ENCODE measurements at places on chromosomes 11 and 22.
A peak's percentile ranks its signal among the peaks of the same experiment; 100 is the strongest.

DNA sequence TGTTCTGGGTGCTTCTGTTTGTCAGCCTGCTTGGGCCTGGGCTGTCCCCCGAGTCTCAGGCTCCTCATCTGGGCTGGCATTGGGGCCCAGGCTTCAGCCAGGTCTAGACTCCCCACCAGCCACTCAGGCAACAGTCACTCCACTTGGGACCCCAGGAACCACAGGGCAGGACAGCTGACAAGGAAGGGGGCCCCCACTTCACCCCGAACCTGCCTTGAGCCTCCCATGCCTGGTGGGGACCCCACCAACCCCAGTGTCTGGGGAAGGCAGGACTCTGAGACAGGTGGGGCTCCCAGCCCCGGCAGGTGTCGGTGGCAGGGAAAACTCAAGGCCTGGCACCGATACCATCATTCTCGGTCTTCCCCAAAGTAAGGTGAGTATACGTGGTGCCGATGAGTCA is 11.7 kb upstream of the LTO1 start:
- DNase-seq = no peak

DNA sequence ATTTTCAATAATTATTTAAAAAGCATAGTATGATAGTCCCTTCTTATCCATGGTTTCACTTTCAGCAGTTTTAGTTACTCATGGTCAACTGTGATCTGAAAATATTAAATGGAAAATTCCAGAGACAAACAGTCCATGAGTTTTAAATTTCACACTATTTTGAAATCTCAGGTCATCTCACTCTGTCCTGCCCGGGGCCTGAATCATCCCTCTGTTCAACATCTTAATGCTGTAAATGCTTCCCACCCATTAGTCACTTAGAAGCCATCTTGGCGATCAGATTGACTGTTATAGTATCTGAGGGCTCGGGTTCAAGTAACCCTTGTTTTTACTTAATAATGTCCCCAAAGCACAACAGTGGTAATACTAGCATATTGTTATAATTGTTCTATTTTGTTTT is 1509.3 kb downstream of the FAM181B start:
- peak; percentile 74 for DNase-seq

DNA sequence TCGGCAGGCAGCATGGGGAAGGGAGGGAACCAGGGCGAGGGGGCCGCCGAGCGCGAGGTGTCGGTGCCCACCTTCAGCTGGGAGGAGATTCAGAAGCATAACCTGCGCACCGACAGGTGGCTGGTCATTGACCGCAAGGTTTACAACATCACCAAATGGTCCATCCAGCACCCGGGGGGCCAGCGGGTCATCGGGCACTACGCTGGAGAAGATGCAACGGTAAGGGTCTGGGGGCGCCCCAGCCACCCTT is 204 bp downstream of the FADS2 start:
- DNase-seq = no peak

DNA sequence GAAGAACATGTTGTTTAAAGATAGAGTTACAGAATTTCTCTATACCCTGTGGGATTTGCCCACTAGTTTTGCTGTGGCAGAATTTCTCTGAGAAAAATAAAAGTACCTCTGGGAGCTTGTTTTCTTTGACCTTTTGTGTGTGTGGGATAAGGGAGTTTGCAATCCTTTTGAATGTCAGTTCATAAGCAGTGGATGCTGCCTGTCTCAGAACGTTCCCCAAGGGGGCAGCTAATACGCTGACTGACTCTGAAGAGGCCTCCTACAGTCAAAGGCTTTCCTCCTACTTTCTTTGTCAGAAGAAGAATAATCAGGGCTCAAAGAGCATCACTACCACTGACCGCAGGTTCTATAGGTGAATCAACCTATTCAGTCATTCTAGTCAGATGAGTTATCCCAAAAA is 140.6 kb downstream of the AASDHPPT start:
- no peak for DNase-seq

- no peak for DNase-seq
Measured at GRCh38 chr11:69818231-69818602, 999 bp downstream of the FGF3 start.

DNA sequence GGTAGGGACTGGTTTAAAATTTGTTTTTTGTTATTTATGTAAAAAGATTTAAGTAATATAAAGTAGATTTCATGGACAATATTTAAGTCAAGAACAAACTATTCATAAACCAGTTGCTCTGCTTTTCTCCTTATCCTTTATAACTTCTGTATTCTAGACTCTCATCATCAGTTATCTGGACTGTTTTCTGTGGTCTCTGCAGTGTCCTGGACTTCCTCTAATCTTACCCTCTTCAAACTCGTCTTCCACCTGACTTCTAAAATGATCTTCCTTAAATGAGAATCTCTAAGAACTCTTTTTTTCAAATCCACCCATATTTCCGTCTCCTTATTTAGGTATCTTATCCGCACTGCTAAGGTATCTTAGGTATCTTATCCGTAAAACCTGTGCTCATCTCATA is 8.1 kb downstream of the RRM1 start:
- no peak for DNase-seq

DNA sequence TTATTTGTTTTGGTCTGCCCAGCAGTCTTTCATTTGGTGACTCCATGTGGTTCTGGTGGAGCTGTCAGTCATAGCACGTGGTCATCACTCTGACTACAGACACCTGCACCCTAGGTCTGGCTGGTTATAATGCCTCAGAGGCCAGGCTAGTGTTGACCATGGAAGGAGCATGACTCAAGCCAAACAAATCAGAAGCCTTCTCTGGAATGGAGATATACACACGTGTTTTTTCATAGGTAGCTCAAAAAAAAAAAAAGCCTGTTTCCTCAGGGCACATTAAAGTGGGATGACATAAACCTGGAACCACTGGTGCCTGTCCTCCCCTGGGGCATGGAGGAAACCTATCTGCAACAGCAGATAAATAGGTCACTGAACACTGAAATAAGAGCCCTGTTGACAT is 8.1 kb upstream of the PLAAT3 start:
- no peak for DNase-seq

DNA sequence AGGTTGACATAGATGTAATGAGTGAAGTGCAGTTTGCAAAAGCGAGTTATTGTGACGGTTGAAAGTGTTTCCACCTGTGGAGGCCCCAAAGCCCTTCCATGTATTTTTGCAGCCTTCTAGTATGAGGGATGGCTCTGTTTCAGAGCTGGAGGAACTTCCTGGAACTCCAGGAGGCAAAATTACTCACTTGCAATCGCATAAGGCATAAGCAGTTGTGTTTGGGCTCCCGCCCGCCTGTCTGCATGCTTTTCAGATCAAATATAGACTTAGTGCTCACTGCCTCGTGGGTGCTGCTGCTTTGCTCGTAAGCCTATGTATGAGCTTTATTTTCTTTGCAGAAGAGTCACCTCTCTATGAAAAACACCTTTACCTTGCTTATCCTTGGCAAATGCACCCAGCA is 146.8 kb upstream of the LARGE1 start:
- DNase-seq = no peak

GRCh38 chr11:74682731-74683278 is 48.4 kb downstream of the CHRDL2 start:
- DNase-seq = no peak

GRCh38 chr11:45930031-45930794 is 7.8 kb downstream of the LARGE2 start:
- DNase-seq = no peak

- no peak for DNase-seq
Measured at GRCh38 chr11:133476570-133477250, 55.6 kb downstream of the OPCML start.

- no peak for DNase-seq
Measured at GRCh38 chr22:17217179-17217578, 2.1 kb downstream of the ADA2 start.

DNA sequence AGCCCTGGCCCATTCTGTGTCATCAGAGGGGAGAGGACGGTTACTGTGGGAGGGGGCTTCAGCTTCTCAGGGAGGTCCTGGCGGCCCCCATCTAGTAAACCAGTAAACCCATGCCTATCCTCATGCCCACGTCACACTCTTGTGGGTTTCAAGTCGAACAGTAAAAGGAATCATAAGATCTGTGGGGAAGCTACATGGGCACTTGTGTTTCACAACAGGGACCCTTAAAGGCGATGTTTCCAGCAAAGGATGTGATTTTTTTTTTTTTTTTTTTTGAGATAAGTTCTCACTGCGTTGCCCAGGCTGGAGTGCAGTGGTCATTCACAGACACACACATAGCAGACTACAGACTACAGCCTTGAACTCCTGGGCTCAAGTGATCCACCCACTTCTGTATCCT is 9.2 kb upstream of the PARVG start:
- DNase-seq = no peak

DNA sequence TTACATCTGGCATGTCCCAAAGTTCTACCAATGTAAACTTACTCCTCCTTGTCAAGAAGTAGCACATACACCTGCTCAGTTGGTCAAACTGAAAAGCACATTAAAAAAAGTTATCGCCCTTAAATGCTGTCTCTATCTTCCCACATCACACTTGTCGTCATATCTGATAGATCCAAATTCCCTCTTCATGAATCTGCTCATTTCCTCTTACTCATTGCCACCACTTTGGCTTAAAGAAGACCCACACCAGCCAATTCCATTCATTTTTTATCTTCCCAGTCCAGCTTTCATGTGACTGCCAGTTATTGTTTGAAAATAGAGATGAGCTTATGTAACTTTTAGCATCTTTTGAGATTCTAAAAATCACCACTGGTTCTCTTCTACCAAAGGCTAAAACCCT is 305.9 kb upstream of the MTNR1B start:
- peak; percentile 26 for DNase-seq

DNA sequence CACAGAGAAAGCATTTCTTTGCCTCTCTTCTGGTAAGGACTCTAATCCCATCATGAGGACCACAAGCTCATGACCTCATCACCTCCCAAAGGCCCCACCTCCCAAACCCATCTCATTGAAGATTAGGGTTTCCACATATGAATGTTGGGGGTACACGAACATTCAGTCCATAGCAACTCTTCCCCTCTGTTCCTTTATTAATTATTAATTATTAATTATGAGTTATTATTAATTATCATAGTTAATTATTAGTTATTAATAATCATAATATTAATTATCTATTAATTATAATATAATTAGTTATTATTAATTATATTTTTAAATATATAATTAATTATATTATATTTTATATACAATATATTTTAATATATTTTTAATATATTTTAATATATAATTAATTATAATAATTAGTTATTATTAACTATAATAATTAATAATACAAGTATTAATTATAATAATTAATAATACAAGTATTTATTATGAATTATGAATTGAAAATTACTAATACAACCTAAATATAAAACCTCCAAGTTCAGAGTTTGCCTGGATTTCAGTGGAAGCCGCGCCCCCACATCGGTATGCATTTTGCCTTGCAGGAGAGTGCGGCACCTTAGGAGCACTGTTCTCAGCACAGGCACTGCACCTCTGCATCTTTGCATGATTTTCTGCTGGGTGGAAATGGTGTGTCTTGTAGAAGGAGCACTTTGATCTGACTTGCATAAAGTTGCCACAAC is 128.0 kb upstream of the FGF3 start:
- DNase-seq = no peak

GRCh38 chr11:122207921-122208764 is 92.1 kb upstream of the BLID start:
- DNase-seq = peak; percentile 50

DNA sequence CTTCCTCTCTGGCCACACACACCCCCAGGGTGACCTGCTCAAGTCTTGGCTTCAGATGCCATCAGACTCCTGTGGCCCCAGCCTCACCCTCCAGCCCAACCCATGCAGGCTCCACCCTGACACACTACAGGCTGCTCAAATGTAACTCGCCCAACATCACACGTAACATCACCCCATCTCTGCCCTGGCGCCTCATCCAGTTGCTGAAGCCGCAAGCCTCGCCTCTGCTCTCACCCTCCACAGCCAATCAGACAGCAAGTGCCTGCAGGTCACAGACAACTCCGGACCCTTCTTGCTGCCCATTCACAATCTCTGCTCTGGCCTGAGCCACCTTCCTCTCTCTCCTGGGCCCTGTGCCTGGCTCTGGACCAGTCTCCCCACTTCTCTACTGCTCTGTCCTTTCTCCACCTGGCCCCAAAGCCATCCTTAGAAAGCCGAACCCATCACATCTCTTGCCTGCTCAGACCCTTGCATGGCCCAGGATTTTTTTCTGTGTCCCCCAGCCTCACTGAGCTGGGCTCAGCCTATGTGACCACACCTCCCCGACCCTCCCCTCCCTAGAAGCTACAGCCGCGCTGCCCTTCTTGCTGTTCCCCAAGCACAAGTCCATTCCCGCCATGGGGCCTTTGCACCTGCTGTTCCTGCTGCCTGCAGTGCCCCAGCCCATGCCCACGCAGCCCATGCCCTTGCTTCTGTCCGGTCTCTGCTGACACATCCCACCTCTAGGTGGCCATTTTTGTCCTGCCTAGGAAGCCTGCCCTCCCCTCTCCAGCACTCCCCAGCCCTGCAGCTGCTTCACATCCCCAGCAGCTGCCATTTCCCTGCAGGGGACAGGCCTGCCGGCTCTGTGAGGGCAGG is 333.9 kb downstream of the CTTN start:
- no peak for DNase-seq

DNA sequence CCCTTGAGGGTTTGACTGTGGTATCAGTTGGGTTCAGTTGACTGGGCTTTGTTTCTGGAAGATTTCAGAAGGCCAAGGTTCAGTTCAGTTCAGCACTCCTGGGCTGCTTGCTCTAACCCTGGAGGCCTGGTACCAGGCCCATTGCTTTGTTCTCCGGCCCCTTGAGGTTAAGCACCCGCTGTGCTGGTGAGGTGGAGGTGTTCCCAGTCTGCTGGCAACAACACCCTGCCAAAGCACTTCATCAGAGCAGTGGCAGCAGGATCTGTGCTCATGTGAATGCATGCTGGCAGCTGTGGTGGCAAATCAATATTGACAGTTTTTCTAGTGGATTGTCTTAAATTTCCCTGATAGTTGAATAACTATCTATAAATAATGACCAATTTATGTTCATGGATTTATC is 3.8 kb upstream of the SCGB1D1 start:
- no peak for DNase-seq

DNA sequence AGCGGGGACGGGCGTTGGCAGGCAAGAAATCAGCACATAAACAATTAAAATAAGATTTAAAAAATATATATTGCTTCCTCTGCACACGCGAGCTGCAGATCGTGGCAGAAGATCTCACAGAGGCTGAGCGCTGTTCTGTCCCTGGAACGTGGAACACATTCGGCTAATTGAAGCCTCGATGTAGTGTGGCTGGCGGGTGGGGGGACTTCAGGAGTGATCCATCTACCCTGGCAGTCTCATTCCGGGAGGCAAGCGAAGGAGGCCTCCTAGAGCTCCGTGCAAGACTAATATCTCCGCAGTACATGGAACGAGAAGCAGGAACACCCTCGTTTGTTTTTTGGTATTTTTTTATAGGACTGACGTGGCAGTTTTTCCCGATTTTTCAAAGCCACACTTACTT is 402.4 kb downstream of the MN1 start:
- DNase-seq = no peak

GRCh38 chr11:102800767-102801166 is 2.8 kb upstream of the MMP1 start:
- DNase-seq = no peak

DNA sequence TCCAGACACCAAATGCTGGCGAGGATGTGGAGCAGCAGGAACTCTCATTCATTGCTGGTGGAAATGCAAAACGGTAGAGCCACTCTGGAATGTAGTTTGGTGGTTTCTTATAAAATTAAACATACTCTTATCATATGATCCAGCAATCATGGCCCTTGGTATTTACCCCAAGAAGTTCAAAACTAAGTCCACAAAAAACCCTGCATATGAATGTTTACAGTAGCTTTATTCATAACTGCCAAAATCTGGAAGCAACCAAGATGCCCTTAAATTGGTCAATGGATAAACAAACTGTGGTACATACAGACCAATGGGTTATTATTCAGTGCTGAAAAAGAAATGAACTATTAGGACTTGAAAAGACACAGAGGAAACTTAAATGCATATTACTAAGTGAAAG is 87.8 kb downstream of the APOL5 start:
- no peak for DNase-seq

Data from brain microvascular endothelial cell (primary cell).